Kidney (tissue), 22 donors: ENCODE measurements at places on chromosomes 5 and 9. TPM values are rescaled to one million over a fixed set of nuclear protein-coding genes. Genes with fewer than 3 reads are reported as not detected.

- no peak for DNase-seq
These were observed 496 bp downstream of the CXCL14 start for GRCh38 chr5:135578305-135578684.

ST8SIA4 gene
- polyA plus RNA-seq = 0.69 TPM

GRCh38 chr5:179416114-179416822 is 71.0 kb upstream of the ADAMTS2 start:
- DNase-seq = no peak

DNA sequence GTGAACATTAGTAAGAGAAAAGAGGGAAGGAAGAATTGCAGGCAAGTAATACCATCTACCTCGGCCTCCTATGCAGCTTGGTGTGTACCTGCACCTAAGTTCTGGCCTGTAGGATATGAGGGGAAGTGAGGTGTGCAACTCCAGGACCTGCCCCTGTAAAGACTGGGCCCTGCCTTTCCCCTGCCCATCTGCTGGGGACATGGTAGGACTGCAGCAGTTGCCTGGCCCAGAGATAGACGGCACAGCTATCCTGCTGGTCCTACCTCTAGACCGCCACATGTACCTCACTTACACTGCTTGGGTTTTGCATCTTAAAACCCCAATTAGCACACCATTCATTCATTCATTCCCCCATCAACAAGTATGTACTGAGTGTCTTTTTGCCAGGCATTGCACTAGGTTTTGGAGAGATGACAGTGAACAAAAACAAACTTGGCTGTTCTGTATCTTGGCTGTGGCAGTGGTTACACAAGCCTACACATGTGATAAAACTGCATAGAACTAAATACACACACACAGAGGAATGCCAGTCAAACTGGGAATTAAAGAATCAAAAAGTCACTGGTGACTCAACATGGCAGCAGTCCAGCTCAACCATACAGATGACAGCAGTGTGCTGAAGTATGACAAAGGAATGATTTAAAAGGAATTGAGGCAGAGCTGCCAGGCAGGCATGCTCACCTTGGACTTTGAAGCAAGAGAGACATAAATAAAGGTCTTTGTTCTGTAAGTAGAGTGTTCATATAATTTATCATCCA is 23.3 kb upstream of the MGAT1 start:
- DNase-seq = peak; percentile 57

DNA sequence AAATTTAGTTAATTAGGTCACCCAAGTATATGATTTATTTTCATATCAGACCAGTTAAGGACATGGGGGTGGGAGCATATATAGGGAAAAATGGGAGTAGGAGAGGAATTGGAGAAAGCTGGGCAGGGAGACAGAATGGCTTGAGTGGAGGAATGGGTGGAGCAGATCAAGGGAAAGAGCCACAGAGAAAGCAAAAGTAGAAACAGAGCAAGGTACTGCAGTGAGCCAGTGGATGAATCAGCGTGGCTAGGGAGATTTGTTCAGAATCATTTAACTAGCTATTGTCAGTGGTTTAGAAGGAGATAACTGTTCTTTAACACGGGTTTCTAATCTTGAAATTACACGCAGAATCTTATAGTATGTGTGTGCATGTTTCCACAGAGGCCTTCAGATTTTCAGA is 37.4 kb downstream of the SNX24 start:
- no peak for DNase-seq

UGCG gene
- 20.8 TPM for polyA plus RNA-seq

DNA sequence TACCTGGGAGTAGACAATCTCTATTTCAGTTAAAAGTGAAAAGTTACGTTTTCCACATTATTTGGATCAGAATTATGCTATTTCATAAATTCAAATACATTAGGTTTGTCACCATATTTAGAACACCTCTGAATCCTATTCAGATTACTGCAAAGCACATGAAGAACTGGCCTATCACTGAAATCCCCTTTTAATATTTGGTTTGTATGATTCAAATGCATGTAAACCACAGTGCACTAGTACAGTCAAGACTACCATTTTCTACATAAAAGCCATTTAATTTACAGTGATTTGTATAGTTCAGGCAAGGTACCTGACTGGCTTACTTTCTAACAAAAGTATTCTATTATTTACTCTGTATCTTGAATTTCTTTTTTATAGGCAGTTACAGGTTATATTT is 212.5 kb downstream of the MEF2C start:
- no peak for DNase-seq

DNA sequence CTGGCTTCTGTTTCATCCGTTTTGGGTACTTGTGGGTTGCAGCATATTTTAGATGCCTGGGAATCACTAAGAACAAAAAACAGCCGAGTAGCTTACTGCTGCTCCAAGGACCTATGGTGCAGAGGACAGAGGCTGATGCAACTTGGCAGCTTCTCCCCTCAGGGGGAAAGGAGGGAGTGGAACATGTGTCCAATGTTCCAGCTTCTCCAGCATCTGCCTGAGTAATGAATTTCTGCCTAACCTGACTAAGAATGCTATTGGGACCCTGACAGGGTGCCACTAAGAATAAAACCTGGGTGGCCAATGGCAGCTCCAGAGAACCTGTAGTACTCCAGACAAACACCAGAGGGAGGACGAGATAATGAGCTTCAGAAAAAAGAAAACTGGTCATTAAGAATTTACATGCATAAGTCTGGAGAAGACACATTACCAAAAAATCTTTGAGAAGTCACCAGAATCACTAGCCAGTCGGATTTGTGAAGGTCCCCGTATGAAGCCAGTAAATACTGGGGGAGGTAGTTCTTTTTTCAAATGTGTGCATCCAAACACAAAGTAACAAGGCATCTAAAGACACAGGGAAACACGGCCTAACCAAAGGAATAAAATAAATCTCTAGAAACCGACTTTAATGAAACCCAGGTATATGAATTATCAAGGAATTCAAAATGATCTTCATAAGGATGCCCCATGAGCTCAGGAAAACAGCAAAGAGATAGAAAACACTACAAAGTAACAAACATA is 293.5 kb downstream of the HINT1 start:
- peak; percentile 4 for DNase-seq

DNA sequence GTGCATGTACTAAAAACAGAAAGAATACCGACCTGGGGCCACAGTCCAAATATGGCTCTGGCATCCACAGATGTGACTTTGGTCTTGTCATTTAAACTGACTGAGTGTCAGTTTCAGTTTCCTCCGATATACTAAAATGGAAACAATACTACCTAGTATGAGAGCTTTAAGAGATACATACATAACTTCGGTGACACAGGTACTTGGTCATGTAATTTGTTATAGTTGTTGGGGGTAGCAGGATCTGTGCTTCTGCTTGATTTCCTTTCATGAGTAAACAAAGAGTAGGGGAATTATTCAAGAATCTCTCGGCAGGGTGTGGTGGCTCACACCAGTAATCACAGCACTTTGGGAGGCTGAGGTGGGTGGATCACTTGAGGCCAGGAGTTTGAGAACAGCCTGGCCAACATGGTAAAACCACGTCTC is 32.1 kb downstream of the MTMR12 start:
- no peak for DNase-seq

DNA sequence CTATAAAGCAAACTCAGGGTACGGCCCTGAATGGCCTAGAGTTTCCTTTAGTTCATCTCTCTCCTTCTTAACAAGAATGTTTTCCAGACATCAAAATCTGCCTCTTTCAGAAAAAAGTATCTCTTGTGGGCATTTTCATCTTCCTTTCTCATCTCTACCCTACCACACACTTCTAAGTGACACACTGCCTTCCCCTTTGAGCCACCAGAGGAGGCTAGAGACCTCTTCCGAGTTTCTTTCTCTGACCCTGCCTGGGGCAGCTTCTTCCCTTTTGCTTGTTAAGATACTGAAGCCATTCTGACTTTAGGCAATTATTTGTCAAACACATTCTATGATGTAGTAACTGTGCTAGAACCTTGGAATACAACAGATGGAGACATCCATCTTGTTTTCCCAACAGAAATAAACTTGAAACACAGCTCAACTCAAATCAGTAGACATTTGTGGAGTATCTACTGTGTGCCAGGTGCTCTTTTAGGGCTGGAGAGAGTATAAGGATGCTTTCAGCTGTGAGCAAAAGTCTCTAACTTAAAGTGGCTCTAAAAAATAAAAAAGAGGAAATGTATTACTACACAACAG is 8.6 kb upstream of the SV2C start:
- DNase-seq = no peak

GRCh38 chr5:124948754-124949275 is 202.4 kb upstream of the ZNF608 start:
- no peak for DNase-seq

GRCh38 chr5:527646-528628 is 3.7 kb upstream of the SLC9A3 start:
- DNase-seq = peak; percentile 67

NUTM2F gene
- polyA plus RNA-seq = not detected

FSTL4 gene
- 4.0 TPM for polyA plus RNA-seq

CCNI2 gene
- polyA plus RNA-seq = 3.8 TPM

PRR16 gene
- 2.4 TPM for polyA plus RNA-seq

DNA sequence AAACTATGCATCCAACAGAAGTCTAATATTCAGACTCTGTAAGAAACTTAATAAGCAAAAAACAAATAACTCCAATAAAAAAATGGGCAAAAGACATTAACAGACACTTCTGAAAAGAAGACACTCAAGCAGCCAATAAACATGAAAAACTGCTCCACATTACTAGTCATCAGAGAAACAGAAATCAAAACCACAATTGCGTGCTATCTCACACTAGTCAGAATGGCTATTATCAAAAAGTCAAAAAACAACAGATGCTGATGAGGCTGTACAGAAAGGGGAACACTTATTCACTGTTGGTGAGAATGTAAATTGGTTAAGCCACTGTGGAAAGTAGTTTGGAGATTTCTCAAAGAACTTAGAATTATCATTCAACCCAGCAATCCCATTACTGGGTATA is 101.2 kb upstream of the TRIM32 start:
- no peak for DNase-seq

DNA sequence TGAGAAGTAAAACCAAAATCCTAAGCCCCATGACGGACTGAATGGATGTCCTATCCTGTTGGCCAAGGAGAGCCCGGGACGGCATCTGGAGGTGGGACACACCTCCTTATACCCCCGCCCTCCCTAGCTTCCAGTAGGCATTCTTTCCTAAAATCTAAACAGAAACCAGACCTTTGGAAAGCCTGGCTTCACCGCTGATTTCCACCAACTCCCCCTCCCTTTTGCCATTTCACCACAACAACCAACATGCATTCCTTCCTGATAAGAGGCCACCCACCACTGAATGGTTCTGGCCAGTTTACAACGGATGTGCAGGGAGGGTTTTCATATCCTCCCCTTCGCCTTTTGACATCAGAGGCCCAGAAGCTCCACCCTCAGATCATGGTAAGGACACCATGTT is 9.2 kb upstream of the RARS1 start:
- DNase-seq = no peak

IQGAP2 gene
- 35.8 TPM for polyA plus RNA-seq

TLX3 gene
- not detected for polyA plus RNA-seq

GRCh38 chr5:139431706-139432105 is 7.6 kb downstream of the DNAJC18 start:
- no peak for DNase-seq

- DNase-seq = peak; percentile 46
These were observed 55.1 kb upstream of the SH3PXD2B start for GRCh38 chr5:172509405-172509781.

SPACA9 gene
- 17.1 TPM for polyA plus RNA-seq

- no peak for DNase-seq
These were observed 268.9 kb upstream of the IRX2 start for GRCh38 chr5:3020426-3020825.

GRCh38 chr9:27888661-27889295 is 315.5 kb upstream of the C9orf72 start:
- DNase-seq = no peak

GRCh38 chr5:157450024-157450423 is 10.0 kb upstream of the NIPAL4 start:
- no peak for DNase-seq

GRCh38 chr5:20678814-20679298 is 690.9 kb upstream of the CDH18 start:
- DNase-seq = no peak

GRXCR2 gene
- polyA plus RNA-seq = not detected

DNA sequence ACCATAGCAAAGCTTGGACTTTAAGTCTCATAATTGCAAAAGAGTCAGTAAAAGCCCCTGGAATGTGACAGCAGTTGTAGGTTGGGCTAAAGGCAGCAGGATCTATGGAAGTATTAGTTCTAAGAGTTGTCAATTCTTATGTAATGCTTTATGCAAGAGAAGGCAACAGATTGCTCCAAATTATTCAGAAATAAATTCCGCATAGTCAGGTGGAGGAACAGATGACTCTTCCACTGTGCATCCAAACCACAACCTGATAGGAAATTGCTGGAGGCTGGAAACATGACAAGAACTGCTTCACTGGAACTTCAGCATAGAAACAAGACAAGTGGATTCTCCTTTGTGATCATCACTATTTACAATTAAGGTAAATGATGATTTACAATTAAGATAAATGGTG is 101.0 kb downstream of the STARD4 start:
- DNase-seq = no peak
